Osteocyte (in vitro differentiated cells): ENCODE measurements at places on chromosomes 3 and 15. TPM values are rescaled to one million over a fixed set of nuclear protein-coding genes. Genes with fewer than 3 reads are reported as not detected.

DNA sequence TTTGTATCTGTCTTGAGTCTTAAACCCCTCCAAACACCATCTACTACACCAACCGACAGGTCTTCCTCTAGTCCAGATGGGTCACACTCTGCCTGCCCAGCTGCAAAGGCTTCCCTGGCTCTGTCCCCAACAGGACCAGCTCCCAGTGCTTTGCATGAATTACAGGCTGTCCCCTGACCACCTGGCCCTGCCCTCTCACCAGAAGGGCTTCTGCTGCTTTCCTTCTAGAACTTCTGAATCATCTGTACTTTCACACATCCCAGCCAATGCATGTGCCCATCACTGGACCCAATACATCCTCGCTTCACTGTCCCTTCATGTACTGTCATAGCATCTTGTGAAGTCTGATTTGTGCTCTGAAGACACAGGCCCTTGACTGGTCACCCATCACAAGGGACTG lies 53.6 kb downstream of the HOMER2 start:
- DNase-seq, result no peak

DNA sequence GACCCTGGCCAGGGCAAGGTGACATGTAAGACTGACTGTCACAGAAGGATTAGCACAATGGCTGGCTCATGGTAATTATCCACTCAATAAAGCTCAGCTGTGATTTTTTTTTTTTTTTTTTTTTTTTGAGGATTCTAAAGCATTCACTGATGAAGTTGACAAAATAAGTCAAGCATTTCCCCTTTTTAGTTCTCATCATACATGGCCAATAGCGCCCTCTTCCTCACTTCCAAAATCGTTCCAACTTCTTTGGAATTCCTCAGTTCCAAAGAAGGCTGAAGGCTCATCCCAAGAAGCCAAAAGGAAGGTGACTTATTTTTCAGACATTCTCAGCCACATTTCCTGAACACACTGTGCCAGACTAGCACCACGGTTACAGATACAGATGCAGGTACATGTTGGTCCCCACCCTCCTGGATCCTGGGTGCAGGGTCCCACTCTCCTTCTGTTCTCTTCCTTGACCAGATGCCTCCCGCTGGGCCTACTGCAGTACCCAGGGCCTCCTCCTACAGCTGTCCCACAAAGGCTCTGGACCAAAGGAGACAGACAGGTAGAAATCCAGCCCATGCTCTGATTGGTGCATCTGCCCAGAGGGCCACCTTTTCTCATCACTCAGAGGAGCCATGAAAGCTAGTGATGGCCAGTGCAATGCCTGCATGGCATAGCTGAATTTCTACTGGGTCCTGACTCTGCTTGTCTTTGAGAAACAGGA lies 202.6 kb downstream of the UACA start:
- no peak for DNase-seq

DNA sequence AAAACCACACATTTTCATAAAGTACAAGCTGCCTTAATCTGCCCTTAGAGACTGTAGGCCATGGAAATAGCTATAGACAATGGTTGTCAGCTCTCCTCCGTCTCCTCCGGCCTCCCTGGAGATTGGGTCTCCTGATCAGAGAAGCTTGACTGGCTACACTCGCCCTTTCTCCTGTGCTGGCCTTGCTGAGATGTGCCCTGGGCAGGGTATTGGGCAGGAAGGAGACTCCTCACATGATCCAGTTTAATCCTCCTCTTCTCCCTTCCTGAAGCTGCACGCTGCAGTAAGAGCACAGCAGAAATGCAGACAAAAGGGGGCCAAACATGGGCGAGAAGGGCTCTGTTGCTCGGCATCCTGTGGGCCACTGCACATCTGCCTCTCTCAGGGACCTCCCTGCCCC lies at the start of gene SLC24A5:
TSS of gene SLC24A5 (plus strand) at position 246 of the 400 bp plus-strand sequence. CDS start at position 301, 55 bp downstream.
- DNase-seq, result no peak

GRCh38 chr15:29054171-29055045 lies 168.6 kb downstream of the APBA2 start:
- no peak for DNase-seq

DNA sequence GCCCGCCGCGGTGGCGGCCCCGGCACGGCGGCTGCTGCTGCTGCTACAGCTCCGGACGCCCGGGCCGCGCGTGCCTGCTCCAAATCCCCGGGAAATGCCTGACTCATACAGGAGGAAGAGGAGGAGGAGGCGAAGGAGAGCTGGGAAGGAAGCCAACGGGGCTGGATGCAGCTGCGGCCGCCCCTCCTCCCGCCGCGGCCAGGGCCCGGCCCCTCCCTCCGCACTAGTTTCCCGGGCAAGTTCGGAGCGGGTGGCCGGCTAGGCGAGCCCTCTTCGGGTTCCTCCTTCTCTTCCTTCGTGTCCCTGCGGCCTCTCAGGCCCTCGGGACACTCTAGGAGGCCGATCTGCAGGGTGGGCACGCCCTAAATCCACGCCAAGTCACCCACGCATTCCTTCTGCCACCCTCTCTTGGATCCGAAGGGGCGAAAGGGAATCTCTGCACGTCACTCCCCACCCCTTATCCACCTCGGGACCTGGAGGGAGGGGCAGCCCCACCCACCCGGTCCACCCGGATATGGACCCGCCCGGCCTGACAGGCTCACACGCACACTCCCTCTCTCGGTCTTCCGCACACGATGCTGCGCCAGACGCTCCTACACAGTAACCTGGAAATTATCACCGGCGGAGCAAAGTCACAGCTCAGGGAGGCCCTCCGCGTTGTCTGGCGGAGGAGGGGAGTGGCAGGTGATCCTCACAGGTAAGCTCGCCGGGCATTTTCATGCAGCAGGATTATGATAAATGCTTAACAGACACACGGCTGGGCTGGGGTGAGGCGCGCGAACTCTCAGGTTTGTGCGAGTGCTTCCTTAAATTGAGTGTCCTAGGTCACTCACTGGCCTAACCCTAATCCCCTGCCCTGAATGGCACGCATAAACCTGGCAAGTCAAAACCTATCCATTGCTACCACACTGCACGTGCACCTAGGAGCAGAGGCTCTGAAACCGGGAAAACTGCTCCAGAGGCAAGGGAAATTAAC lies at the start of the genes OSBPL10 and ZNF860:
TSS of gene OSBPL10 (minus strand) at position 57 of the 976 bp plus-strand sequence. CDS start 83 bp downstream, outside the sequence.
TSS of gene ZNF860 (plus strand) at position 545 of the 976 bp plus-strand sequence. CDS start 7,330 bp downstream, outside the sequence.
- peak; percentile 94 for DNase-seq

DNA sequence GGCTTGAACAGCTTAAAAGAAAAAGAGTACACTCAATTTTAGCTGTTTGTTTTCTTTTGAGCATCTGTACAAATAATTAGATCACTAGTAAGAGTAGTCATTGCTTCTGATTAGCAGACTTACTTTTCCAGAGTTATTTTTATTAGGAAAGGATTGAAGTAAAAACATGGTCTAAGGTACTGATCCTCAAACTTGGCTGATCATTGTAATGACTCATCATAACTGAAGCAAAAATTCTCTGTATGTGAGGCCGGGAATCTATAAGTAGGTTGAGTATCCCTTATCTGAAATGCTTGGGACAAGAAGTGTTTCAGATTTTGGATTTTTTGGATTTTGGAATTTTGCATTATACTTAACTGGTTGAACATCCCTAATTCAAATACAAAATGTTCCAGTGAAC lies 12.4 kb downstream of the NMD3 start:
- DNase-seq, result no peak

DNA sequence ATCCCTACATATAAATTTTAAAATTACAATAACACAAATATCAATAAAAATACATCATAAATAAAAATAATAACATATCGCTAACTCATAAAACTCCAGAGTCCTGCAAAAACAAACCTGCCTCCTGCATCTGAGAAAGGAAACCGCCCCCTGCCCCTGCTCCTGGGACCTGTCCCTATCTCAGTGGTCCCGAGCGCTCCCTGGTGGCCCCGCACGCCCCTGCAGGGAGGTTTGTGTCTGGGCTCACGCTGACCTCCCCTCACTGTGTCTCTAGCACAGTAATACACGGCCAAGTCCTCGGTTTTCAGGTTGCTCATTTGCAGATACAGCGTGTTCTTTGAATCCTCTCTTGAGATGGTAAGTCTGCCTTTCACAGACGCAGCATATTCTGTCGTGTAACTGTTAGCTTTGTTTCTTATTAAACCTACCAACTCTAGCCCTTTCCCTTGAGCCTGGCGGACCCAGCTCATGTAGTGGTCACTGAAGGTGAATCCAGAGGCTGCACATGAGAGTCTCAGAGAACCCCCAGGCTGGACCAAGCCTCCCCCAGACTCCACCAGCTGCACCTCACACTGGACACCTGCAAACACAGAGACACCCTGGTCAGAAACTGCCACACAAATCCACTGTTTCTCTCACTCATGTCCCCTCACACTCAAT lies 554.1 kb downstream of the GOLGA6L6 start:
- no peak for DNase-seq

DNA sequence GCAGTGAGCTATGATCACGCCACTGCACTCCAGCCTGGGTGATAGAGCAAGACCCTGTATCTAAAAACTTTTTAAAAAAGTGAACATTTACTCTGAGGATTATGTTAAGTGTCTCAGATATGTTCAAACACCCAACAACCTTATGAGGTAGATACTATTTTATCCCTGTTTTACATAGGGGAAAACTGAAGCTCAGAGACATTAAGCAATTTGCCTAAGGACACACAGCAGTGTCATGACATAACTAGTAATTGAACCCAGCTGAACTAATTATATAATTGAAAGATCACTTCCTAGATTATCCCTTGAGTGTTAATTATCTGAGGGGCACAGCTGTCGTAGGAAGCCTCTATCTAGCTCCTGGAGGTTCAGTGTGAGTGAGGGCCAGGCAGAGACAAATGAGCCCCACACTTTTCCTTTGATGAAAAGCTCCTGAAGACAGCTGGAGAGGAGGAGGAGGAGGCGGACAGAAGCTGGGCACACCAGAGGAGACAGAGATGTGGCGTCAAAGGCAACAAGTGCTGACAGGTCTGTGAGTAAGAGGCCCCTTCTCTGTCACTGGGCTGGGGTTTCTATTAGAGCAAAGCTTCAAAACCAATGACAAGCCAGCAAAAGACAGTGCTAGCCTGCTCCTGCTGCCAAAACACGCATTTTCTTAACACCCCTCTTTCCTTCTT lies 20.5 kb downstream of the TRH start:
- DNase-seq, result no peak

DNA sequence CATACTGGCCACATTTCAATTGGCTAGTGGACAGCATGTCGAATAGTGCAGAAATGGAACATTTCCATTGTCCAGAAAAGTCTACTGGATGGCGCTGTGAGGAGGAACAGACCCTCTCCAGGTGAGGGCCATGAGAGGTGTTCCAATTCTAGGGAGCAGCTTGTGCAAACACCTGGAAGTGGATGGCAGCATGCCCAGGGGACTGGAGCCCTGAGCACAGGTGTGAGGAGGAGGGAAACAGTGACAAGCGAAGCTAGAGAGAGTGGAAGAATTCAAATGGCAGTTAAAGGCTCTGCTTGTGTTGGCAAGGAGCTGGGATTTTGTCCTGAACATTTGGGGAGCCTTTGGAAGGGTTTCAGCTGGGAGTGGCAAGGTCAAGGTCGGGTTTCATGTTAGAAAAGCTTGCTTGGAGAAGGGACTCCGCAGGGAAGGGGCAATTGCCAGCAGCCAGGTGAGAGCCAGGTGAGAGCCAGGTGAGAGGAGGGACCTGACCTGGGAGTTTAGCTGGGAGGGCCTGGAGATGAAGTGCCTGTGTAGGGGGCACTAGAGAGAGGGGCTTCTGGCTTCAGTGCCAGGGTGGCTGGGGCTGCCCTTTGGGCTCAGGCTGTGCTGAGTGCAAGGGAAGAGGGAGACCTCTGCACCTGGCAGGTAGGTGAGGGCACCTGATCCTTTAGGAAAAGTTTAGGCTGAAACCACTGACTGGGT lies 93.8 kb downstream of the LINGO1 start:
- no peak for DNase-seq

Gene TGM5
- not detected in 2 replicates for total RNA-seq

- no peak for DNase-seq
These were observed 84.3 kb upstream of the ROPN1 start for GRCh38 chr3:124076235-124076634.

DNA sequence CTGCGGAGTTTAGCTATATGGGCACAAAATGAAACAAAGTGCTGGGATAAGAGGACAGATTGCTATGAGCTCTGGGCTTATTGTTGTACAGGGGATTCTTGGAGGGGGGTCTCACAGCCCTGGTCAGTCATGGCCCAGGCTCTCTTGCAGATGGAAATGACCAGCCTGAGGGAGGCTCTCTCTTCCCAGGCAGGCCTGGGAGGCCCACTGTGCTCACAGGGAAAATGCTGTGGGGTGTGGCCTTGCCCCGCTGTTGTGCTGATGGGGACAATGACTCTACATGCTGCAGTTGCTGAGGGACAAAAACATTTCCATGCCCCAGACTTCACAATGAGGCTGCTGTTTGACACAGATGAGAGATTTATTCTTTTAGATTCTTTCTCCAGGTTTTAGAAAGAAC lies 202.2 kb downstream of the KLF13 start:
- DNase-seq, result peak; percentile 60

GRCh38 chr15:84790676-84791075 lies 26.5 kb upstream of the ALPK3 start:
- no peak for DNase-seq
